Body of pancreas (tissue), 4 donors: ENCODE measurements at places on chromosomes 3 and 15. TPM values are rescaled to one million over a fixed set of nuclear protein-coding genes. Genes with fewer than 3 reads are reported as not detected.

GOLGA8T gene
- not detected for total RNA-seq

GUCA1C gene
- total RNA-seq: 4.4 TPM

MST1R gene
- 12.2 TPM for total RNA-seq

RETNLB gene
- not detected for total RNA-seq

DNA sequence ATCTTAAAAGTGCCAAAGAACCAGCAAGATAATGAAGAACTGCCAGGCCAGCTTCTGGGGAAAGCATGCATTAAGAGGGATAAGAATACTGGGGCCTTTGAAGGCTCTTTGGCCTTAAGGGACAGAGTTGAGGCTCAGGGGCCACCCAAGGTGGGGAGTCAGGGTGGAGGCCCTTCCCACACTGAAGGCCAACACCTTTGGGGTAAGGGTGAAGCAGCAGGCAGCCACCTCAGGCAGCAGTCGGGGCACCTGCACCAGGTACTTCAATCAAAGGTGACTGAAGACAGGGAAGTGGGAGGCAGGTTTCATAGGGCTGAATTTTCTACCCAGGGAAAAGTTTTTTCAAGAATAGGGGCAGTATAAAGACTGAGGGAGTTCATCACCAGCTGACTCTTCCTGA is 87.7 kb upstream of the KLF13 start:
- H3K4me3 ChIP-seq: no peak overlapping the region
- no peak overlapping the region for H3K27ac ChIP-seq
- H3K36me3 ChIP-seq: no peaks in the 10 kb centered on the region

DNA sequence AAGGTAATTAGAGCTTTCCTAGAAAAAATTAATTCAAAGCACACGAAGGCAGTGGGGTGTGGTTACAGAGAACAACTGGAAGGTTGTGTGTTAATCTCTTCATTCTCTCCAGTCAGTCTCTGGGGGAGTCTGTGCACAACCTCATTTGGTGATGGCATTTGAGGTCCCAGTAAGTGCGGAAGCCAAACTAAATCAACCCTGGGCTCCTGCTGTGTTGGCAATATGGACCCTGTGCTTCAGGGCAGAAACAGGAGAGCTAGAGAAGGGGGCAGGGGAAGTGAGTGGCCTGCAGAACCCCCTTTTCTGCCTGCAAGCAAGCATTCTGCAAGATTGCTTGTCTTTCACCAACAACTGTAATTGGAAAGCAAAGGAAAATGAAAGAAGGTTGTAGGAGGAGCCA is 195.9 kb upstream of the ST8SIA2 start:
- no peaks in the 10 kb centered on the region for H3K4me1 ChIP-seq
- H3K4me3 ChIP-seq: no peak overlapping the region
- DNase-seq: no peak
- H3K36me3 ChIP-seq: no peaks in the 10 kb centered on the region

- H3K27me3 ChIP-seq: no peaks in the 10 kb centered on the region
- no peak for DNase-seq
- no peaks in the 10 kb centered on the region for H3K4me1 ChIP-seq
- no peaks in the 10 kb centered on the region for H3K36me3 ChIP-seq
Observed at GRCh38 chr15:27272427-27272826, 301.4 kb downstream of the GABRG3 start.

TTC21A gene
- total RNA-seq: 46.5 TPM

GRCh38 chr3:53156368-53156834 is 4.6 kb upstream of the PRKCD start:
- H3K36me3 ChIP-seq: no peaks in the 10 kb centered on the region
- H3K27me3 ChIP-seq: no peaks in the 10 kb centered on the region
- peak; percentile 56 for DNase-seq
- peak overlapping the region; percentile 94 for H3K27ac ChIP-seq
- peaks cover 91% of the 10 kb centered on the region for H3K4me1 ChIP-seq
- H3K4me3 ChIP-seq: no peak overlapping the region

DNA sequence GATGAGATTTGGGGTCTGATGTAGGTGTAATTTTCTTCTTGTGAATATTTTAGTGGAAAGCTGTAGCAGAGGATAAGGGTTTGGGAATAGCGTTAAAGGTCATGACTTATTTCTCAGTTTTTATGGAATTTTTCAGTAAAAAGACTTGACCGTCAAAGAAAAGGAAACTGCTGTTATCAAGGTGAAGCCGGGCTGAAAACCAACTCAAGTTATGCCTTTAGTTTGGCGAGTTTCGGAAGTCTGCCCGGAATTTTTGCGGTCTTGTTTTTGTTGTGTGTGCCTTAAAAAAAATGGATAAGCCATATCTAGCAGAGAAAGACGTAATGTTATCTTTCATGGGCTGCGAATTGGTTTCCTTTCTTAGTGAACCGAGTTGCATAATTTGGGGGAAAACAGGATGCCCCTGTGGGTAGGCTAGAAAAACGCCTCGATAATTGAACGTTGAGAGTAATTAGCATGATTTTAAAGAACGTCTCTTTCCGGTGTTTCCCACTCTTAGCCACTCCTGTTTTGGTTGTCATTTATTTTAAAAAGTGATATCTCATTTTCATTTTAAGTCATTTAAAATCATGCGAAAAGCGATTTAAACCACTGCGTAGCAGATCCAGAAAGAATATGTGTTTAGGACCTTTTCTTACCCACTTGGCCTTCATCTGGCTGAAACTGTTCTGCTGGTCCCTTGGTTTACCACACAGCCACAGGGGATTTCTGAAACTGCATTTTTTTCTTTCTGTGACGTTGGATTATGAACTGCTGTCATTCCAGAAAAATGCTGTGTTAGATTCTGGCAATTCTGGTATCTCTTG is 1.1 kb downstream of the NFKBIZ start:
- peak overlapping the region; percentile 64 for H3K4me3 ChIP-seq
- no peaks in the 10 kb centered on the region for H3K27me3 ChIP-seq

- H3K4me3 ChIP-seq: no peak overlapping the region
- H3K27ac ChIP-seq: no peak overlapping the region
- H3K36me3 ChIP-seq: no peaks in the 10 kb centered on the region
- H3K4me1 ChIP-seq: no peaks in the 10 kb centered on the region
- no peaks in the 10 kb centered on the region for H3K27me3 ChIP-seq
Observed at GRCh38 chr15:43258781-43259180, 7.9 kb downstream of the TGM5 start.

DNA sequence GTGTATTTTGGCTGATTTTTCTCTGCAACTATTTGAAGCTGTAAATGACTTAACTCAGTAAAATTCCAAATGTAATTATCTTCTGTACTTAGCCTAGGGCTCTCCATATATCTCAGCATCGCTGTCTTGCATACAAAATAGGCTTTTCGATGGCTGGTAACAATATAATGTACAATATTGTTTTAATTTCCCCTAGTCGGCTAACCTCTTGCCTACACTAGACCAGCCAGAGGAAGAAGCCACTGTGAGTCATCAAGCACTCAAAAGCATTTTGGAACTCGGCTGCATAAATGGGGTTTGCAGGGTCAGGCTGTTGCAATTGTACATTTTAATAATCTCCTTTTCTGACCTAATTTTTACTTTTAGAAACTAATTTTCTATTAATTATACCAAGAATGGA is 583.8 kb downstream of the FOXP1 start:
- H3K4me3 ChIP-seq: no peak overlapping the region
- no peak for DNase-seq
- no peaks in the 10 kb centered on the region for H3K36me3 ChIP-seq
- no peaks in the 10 kb centered on the region for H3K4me1 ChIP-seq
- H3K27ac ChIP-seq: no peak overlapping the region

MKRN3 gene
- total RNA-seq: 0.26 TPM

- H3K27ac ChIP-seq: no peak overlapping the region
- no peak overlapping the region for H3K4me3 ChIP-seq
- H3K4me1 ChIP-seq: peaks cover 13% of the 10 kb centered on the region
- no peaks in the 10 kb centered on the region for H3K36me3 ChIP-seq
- DNase-seq: no peak
Observed at GRCh38 chr15:29040370-29040751, 154.6 kb downstream of the APBA2 start.

DNA sequence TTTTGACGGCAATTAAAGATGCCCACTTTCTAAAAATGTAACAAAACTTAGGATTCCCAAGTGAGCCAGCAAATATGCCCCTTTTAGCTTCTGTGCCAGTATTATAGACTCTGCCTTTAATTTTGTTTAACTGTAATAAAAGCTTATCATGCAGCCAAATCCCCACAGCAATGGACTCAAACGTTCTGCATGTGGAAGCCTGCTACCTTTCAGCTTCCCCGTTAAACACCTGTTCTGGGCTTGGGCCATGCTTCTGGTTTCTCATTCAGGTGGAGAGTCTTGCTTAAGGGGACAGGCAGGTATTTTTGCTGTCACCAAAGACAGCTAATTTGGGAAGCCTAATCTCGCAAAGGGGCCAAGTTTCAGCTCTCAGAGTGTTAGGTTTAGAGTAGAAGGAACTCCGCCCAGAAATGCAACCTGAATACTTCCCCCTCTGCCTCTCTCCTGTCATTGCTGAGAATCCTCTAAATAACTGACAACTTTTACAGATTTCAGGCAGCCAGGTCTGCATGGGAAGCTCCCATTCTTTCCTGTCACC is 399.4 kb upstream of the ATP11B start:
- no peaks in the 10 kb centered on the region for H3K27me3 ChIP-seq
- H3K4me1 ChIP-seq: no peaks in the 10 kb centered on the region
- DNase-seq: no peak
- H3K4me3 ChIP-seq: no peak overlapping the region
- no peak overlapping the region for H3K27ac ChIP-seq

GRCh38 chr15:87564681-87565080 is 691.9 kb downstream of the NTRK3 start:
- H3K4me1 ChIP-seq: no peaks in the 10 kb centered on the region
- no peaks in the 10 kb centered on the region for H3K36me3 ChIP-seq
- DNase-seq: no peak
- H3K27ac ChIP-seq: no peak overlapping the region
- no peaks in the 10 kb centered on the region for H3K27me3 ChIP-seq

GRCh38 chr3:148077318-148077923 is 620.3 kb upstream of the AGTR1 start:
- no peaks in the 10 kb centered on the region for H3K27me3 ChIP-seq
- no peaks in the 10 kb centered on the region for H3K4me1 ChIP-seq
- no peak overlapping the region for H3K4me3 ChIP-seq
- H3K27ac ChIP-seq: no peak overlapping the region
- H3K36me3 ChIP-seq: no peaks in the 10 kb centered on the region
- no peak for DNase-seq

AGBL1 gene
- not detected for total RNA-seq

DNA sequence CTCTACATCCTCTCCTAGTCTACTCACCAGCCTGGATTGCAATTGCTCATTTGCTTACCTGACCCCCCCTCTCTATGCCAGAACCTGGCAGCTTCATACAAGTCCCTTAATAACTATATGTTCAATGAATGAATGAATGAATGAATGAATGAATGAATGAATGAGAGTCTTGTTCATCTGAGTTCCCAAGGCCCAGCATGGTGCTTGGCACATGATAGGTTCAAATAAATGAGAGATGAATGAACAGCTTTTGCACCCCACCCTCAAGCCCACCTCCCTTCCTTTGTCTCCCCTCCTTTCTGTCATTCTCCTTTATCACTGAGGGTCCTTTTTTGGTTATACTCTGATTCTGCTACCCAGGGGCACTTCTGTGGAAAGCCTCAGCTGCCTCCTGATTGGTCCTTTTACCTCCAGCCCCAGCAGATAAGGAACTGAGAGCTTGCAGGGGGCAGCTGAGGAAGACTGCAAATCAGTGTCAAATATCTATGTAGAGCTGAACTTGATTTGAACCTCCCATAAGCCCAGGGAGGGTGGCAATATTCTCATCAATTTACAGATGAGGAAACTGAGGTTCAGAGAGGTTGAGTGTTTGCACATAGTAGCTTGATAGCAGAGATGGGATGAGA is 54.1 kb upstream of the CHRNB4 start:
- DNase-seq: no peak
- no peak overlapping the region for H3K27ac ChIP-seq
- peaks cover 7% of the 10 kb centered on the region for H3K4me1 ChIP-seq
- H3K27me3 ChIP-seq: no peaks in the 10 kb centered on the region
- no peaks in the 10 kb centered on the region for H3K36me3 ChIP-seq

DNA sequence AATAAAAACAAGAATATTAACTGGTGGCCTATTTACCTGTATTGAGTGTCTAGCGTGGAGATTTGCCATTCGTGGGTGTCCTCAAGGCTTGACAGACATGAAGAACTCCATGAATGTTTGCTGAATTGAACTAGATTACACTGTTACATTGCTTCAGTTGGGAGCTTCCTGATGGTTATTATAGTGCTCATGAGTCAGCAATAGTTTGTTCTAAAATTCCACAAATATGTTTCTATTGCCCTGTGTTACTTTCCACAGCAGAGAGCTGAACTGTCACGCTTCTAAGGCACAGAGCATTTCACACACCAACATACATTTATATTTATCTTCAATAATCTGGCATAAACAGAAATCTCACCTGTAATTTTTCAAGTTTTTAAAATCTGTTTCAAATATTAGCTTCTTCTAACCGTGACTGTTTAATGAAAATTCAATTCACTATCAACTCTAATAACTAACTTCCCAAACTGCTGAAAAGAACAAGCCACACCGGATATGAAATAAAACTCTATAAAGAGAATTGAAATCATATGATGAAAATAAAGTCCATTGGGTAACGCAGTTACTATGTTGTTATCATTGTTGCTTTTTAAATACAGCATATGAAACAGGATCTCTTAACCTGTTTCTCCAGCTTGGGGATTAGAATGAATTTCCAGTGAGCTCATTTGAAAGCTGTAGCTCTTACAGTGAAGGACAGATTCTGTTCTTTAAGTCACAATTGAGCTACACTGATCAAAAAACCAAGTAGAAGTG is 61.2 kb upstream of the MCF2L2 start:
- no peaks in the 10 kb centered on the region for H3K27me3 ChIP-seq
- H3K27ac ChIP-seq: no peak overlapping the region
- H3K36me3 ChIP-seq: no peaks in the 10 kb centered on the region
- no peak overlapping the region for H3K4me3 ChIP-seq

- peak overlapping the region; percentile 19 for H3K4me3 ChIP-seq
- H3K36me3 ChIP-seq: no peaks in the 10 kb centered on the region
Observed at GRCh38 chr15:74955796-74956647, 550 bp downstream of the RPP25 start.

P2RY14 gene
- 1.8 TPM for total RNA-seq

GRCh38 chr3:13874891-13875290 is 5.0 kb downstream of the WNT7A start:
- H3K27me3 ChIP-seq: no peaks in the 10 kb centered on the region
- DNase-seq: no peak
- no peaks in the 10 kb centered on the region for H3K36me3 ChIP-seq
- H3K4me1 ChIP-seq: peaks cover 21% of the 10 kb centered on the region
- H3K27ac ChIP-seq: no peak overlapping the region
- no peak overlapping the region for H3K4me3 ChIP-seq

PCSK6 gene
- total RNA-seq: 10.1 TPM

ABHD17C gene
- 3.6 TPM for total RNA-seq

GRCh38 chr15:40511093-40511471 is 40.3 kb downstream of the CHST14 start:
- H3K4me1 ChIP-seq: peaks cover 24% of the 10 kb centered on the region
- H3K4me3 ChIP-seq: peak overlapping the region; percentile 22
- H3K27me3 ChIP-seq: no peaks in the 10 kb centered on the region

GOLGA8R gene
- total RNA-seq: 6.6 TPM

COX17 gene
- 13.8 TPM for total RNA-seq

GRCh38 chr3:152497457-152497856 is 228.7 kb downstream of the MBNL1 start:
- no peak overlapping the region for H3K4me3 ChIP-seq
- H3K4me1 ChIP-seq: no peaks in the 10 kb centered on the region
- no peak overlapping the region for H3K27ac ChIP-seq
- H3K36me3 ChIP-seq: no peaks in the 10 kb centered on the region
- H3K27me3 ChIP-seq: no peaks in the 10 kb centered on the region
- no peak for DNase-seq

CIB2 gene
- total RNA-seq: 3.4 TPM
